ENCODE measurements at places on chromosomes 1 and 21.

- no peak for DNase-seq
These were observed 17.7 kb downstream of the ECE1 start for GRCh38 chr1:21272540-21272939.

DNA sequence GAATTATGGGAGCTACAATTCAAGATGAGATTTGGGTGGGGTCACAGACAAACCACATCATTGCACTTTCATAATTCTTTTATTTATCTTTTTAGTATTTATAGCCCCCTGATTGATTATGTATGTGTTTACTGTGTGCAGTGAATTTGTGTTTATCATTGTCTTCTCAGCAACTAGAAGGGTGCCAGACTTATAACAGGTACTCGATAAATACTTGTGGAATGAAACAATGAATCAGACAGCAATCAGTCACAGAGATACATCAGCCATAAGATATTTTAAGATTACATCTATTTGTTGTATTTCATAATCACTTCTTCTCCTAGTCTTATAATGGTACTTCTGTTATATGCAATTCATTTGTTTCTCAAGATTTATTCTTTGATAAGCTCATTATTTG is 273.2 kb downstream of the PTPRC start:
- no peak for DNase-seq

DNA sequence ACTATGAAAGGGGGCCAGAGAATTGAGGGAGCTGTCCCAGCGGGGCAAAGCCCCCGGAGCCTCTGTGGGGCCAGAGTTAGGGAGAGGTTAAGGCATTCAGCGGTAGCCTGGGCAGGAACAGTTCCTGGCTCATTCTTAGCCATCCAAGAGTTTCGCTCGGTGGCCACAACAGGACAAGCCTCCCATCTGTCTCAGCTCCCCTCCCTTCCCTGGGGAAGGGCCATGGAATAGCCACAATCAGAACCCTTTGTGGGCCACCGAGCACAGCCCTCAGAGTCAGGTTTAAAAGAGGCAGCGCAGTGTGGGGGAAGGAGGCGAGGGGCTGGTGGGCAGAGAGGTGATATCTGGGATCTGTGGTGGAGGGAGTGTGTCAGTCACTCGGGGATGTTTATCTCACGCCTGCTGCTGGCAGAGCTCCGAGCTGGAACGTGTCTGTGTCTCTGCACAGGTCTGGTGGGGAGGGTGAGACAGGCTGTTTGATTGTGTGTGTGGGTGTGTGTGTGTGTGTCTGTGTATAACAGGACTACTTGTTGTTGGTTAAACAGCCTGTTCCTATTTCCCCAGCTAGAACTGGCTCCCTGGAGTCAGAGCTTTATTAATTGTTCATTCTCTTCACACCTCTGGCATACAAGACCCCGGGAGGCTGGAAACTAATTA is 49.6 kb upstream of the GOLT1A start:
- DNase-seq, result no peak

DNA sequence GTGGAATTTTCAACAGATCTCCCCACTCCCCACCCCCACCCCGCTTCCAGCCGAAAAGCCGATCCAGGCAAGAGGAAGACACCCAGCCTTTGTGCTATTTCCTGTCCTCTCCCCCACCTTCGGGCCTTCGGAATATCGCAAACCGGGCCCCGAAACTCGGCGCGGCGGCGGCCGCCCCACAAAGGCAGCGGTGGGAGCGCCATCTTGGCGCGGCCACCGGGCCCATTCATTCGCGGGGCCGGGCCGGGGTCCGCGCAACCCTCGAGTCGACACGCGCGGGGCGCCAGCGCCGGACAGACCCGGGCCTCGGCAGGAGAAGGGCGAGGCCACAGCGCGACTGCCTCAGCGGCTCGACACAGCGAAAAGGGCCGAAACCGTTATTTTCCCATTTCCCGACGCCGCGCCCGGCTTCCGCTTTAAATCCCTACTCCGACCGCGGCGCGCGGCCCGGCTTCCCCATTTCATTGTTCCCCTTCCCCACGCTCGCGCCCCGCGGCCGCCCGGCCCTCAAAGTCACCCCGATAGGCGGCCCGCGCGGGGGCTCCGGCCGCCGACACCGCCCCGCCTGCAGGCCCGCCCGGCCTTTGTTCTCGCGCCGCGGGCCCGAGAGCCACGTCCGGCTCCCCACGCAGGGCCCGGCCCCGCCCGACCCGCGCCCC is 911 bp downstream of the GNB1 start:
- DNase-seq, result peak; percentile 36

DNA sequence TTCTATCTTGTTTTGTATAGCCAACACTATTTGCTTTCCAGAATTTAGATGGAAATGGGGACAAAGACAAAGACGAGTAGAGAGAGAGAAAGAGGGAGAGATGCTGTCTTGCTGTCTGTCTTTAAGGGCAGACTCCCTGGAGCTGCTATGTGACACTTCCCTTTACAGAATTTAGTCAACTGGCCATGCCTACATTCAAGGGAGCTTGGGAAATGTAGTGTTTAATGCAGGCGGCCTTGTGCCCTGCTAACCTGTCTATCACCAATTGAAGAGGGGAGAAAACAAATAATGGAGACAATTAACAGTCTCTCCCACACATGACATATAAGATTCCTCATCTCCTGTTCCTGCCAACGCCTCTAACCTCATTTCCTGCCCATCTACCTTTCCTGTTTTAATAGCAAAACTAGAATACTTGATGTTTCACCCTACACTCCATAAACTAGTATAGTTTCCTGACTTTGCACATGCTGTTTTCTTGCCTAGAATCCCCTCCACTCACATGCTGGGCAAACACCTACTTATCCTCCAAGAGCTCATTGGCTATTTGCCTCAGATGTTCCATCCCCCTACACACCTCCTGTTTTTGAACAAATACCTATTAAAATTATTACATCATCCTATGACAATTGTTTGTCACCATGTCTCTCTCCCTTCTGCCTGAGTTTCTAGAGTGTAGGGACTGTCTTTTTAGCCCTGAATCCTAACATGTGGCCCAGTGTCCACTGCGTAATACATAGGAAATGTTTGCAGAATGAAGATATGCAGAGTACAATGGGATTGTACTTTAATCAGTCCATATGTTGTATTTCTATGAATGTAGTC is 117.2 kb downstream of the SLC25A24 start:
- DNase-seq, result no peak

DNA sequence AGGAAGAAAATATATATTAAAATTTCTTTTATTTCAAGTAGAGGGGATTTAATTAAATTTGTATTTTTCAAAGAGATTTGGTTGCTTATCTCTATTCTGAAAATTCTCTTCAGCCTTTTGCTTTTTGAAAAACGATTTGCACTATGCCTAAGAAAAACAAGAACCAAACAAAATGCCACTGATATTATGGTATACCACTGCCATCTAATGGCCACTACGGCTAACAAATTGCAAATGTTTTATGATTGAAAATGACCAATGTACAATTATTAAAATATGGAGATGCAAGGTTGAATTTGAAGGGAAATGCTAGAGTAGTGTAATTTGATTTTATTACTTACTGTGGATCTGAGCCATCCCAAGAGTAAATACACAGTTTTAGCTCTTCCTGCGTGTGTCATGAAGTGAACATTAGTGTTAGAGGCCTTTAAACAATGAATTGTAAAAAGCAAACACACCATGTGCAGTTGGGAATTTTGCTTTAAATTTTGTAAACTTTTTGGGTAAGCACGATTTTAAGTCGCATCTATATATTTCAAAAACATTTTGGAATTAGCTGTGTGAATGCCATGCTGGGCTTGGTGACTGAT is 137.4 kb upstream of the USP25 start:
- DNase-seq, result no peak

DNA sequence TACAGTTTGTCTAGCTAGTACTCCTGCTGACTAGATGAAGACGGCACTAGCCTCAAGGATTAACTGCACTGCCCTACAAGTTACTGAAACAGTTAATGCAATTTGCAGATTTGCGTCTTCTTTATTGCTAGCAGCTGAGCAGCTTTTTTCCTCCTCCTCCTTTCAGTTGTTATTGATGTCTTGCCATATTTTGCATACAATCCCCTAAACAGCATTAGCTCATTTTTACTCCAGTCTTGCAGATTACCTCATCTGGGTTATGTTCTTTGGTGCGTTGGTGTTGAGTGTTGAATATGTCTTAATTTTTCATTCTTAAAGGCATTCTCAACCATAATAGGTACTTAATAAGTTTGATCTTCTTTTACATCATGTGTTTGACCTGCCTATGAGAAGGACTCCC is 363.4 kb upstream of the LYPLAL1 start:
- no peak for DNase-seq

- DNase-seq, result no peak
These were observed 2.2 kb downstream of the IKBKE start for GRCh38 chr1:206472454-206472853.

GRCh38 chr1:63896755-63897154 is 122.9 kb downstream of the ROR1 start:
- DNase-seq, result no peak

DNA sequence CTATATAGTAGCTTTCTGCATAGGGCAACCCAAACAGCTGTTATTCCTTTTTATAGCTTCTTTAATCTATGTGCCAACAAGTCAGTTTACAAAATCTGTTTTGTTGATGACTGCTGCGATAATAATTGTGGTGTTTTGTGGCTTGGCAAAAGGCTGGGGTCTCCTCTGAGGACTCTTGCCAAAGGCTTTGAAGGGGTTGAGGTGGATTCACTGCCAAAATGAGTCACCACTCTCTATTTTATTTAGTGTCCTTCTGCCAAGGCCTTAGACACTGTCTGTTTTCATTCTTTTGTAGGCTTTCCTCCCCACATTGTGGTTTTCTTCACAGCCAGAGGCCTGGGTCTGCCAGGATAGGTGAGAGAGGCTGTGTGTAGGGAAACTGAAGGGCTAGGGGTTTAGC is 161.8 kb downstream of the NFIA start:
- no peak for DNase-seq

- DNase-seq, result no peak
These were observed 269.5 kb downstream of the GRIK3 start for GRCh38 chr1:36764798-36765197.

GRCh38 chr21:41974752-41975053 is 20.9 kb upstream of the C2CD2 start:
- no peak for DNase-seq

DNA sequence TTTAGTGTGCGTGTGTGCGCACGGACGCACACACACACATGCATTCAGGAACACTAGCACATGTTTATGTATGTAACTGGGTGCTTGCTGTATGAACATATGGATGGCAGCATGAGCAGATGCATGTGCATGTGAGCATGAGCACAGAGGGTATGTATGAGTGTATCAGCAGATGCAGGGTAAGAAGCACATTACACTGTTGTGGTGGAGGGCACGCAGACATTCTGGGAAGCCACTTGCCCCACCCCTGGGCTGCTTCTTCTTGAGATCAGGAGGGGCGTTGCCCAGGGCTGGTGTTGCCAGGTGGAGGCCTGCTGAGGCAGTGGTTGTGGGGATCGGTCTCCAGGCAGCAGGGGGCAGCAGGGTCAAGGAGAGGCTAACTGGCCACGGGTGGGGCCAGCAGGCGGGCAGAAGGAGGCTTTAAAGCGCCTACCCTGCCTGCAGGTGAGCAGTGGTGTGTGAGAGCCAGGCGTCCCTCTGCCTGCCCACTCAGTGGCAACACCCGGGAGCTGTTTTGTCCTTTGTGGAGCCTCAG is 3.9 kb upstream of the P3R3URF start:
- DNase-seq, result peak; percentile 55

GRCh38 chr1:178477841-178478240 is 18.9 kb downstream of the CLEC20A start:
- no peak for DNase-seq

DNA sequence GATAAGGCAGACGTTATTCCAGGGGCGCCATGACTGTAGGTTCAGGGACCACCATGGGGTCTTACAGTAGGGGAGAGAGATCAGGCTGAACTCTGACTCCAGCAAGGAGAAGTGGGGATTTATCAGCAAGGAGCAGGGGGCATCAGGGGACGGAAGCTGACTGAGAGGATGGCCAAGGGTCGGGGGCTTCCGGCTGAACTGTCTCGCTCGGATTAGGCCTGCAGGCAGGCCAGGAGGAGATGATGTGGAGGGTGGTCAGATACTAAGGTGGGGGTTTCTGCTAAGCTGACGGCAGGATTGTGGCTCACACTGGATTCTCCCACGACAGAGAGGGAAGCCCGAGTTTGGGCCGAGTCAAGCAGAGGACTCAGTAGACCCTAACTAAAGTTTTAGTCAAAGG is 186.9 kb upstream of the VAMP3 start:
- DNase-seq, result peak; percentile 2

DNA sequence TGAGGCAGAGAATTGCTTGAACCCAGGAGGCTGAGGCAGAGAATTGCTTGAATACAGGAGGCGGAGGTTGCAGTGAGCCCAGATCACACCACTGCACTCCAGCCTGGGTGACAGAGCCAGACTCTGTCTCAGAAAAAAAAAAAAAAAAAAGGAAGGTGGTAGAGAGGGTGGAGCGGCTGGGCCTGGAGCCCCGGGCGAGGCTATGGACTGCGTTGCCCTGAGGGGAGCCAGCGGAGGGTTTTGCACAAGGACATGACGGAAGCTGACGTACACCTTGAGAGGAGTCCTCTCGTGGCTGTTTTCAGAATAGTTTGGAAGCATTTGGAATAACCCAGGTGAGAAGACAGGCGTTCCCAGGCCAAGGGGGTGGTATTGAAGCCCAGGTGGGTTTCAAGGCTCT is 6.9 kb upstream of the FBLIM1 start:
- DNase-seq, result no peak

DNA sequence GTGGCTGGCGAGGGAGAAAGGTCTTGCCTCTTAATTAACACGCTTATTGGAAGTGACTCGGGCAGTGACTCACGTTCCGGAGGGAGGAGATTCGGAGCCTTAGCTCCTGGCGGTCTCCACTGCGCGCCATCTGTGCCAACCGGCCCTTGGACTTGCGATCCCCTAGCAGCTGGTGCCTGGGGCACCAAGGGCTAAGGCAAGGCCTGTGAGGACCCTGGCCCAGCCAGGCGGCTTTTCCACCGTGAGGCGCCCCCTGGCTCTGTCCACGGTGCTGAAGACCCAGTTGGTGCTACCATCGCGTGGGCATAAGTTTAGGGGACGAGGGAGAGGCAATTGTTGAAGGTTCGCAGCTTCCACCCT is 1.3 kb upstream of the SYT6 start:
- peak; percentile 53 for DNase-seq

DNA sequence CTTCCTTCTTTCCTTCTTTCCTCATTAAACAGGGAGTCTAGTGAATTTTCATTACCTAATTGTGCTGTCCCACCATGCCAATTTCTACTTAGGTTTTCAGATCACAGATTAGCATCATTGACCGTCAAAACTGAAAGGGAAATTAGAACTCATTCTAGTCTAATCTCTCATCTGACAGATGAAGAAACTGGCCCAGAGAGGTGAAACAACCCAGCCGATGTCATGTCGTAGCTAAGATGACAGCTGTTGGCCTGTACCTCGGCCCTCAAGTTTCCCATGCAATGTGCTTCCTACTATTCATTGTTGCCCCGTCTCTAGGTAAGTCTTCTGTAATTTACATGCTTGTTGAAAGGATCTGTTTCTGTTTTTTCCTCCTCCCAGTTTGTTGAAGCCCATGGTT is 128.2 kb upstream of the KIAA0040 start:
- no peak for DNase-seq

- no peak for DNase-seq
These were observed 65.7 kb downstream of the TLR5 start for GRCh38 chr1:223077247-223077833.
